ENCODE measurements at places on chromosomes 11 and 22.
A peak's percentile ranks its signal among the peaks of the same experiment; 100 is the strongest.

GRCh38 chr11:63970902-63971301, 3.5 kb upstream of the COX8A start:
- no peak for DNase-seq

DNA sequence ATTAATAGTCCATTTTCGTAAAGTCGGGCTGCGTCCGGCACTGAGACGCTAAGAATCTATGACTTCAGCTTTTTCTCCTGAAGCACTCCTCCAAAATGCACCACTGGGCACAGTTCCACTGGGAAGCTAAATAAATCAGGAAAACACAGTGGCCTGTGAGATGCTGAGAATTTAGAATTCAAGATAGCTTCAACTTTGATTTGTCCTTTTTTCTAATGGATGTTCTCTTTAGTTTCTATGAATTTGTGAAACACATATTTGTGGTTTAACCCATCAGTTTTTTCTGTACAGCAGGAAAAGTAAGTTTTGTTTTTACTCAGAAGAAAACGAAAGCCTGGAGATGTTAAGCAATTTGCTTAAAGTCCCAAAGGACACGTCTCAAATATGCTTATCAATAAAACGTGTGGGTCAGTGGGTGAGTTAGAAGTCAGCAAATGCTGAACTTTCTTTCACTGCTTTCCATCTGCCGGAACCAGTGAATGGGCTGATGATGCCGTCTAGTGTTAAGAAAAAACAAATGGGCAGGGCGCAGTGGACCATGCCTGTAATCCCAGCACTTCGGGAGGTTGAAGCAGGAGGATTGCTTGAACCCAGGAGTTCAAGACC, 40.7 kb upstream of the CLMP start:
- no peak for DNase-seq

DNA sequence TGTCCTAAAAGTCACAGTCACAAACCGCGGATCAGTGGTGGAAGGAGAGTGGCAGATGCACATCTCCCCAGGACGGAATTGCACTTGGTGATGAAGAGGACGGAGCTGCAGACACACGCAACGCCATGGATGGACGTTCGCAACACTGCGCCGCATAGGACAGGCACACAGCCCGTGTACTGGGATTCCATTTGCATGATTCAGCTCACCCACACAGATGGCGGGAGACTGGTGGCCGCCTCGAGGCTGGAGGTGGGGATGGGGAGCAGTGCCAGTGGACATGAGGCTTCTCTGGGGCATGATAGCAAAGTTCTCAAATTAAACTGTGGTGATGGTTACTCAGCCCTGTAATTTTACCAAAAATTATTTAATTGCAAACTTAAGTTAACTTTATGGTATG, 37.4 kb downstream of the DUSP8 start:
- DNase-seq, result no peak

DNA sequence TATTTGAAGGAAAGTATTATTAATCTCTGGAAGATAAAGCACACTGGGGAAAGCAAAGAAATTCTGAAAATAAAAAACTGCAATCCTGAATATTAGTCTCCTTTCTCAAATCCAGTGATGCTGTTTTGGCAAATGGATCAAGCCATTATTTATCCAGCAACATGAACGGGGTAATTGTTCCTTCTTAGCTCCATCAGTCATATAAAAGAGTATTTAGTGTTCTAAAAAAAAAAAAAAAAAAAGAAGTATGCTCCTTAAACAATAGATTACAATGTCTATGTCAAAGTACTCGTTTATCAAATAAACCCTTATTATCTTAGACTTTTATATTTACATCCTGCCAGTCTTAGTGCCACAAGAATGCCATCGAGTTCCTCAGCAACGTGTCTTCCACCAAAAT, 1.3 kb downstream of the RDX start:
- DNase-seq, result no peak

DNA sequence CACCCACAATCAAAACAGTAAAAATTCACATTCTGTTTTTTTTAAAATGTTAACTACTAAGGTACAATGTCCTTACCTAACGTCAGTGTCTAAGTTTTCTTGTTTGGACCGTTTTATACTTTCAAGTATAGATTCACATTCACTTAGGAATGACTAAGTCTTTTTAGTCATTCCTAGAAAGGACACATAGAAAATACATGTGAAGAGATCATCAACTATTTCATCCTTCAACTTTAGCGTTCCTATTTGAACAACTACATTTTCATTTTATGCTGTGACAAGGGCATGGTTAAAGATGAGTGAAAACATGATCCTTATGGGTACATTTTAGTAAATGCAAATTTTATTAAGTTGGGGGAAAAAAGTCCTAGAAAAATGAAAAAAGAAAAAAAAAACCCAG, 62.8 kb downstream of the DDX10 start:
- no peak for DNase-seq

- DNase-seq, result no peak
Measured at GRCh38 chr11:46249938-46250744, 27.3 kb upstream of the CREB3L1 start.

DNA sequence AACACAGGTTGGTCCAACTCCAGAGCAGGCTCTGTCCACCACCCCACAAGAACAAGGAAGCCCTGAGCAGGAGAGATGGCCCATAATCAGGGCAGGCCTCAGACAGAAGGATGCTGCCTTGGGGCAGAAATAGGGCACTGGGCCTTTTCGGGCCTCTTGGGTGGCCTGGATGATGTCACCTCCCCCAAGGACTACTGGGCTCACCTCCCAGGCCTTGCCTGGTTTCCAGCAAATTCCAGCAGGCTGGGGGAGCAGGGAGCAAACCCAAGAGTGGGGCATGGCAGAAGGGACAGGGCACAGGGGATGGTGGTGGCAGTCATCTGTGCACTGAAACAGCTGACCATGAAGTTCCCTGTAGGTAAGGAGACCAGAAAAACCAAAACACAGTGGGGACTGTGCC, 5.3 kb upstream of the NAA40 start:
- no peak for DNase-seq

DNA sequence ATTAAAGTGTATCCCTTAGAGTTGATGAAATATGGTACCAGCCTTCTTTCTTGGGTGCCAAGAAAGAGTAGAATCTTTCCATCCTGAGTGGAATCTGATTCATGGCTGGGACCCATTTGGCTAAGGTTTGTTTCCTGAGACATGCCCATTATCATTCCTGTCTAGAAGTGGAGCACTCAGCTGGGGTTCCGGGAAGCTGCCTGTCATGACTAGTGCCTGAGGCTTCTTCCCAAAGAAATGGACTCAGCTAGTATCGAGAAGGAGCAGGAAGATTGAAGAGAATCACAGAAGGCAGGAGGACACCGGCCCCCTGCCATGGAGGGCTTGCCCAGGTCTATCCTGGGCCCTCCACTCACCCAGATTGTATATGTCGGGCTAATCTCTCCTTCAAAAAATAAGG, 57.6 kb downstream of the KREMEN1 start:
- no peak for DNase-seq

- DNase-seq, result no peak
Measured at GRCh38 chr11:132202621-132203020, 832.2 kb downstream of the NTM start.

GRCh38 chr22:47168900-47169800, 406.7 kb downstream of the TBC1D22A start:
- DNase-seq, result no peak

DNA sequence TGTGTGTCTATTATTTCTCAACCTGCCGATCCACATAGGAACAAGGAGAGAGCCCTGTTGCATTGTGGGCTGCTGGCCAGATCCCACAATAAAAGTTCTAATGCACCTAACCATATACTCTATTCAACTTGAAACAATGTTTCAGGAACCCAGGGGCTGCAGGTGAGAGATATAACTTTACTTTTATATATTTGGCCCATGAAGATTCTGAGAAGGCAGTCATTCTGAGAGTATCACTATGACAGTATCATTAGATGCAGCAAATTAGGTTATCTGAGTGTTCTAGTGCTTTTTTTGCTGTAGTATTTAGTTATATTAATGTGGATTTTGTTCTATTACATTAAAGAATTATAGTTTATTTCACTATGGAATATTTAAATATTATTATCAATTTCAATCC, 655.1 kb upstream of the ARHGAP42 start:
- no peak for DNase-seq

GRCh38 chr11:63762654-63763495, 5.7 kb downstream of the ZFTA start:
- no peak for DNase-seq

DNA sequence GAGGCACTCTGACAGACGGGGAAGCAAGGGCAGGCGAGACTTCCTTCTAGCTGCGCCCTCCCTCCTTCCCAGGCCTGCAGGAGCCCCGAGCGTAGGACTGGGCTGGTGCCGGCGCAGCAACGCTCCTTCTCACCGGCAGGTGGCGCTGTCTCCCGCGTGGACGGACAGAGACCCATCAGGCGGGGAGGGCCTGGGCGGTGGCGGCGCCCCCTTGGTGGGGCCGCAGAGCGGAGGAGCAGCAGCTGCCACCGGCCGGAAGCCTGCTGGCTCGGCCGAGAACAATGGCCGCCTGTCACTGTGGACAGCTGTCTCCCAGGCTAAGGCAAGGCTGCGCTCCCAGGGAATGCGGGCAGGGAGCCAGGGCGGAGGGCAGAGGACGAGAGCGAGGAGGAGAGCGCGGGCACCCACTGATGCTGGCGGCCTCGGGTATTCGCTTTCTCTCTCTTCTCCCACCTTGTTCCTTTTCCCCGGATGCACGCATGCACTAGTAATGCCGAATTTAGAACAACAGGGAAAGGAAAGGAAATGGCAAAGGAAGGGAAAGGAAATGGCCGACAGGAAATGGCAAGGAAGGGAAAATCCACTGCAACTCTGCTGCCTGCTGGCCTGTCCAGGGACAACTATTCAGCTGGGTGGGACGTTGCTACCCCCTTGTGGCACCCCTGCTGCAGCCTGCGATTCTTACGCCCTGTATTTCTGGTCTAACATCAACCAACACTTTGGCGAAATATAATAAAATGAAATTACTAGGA, 14.4 kb downstream of the PPM1F start:
- DNase-seq, result no peak

GRCh38 chr11:82823647-82824619, 76.3 kb downstream of the PRCP start:
- DNase-seq, result no peak

DNA sequence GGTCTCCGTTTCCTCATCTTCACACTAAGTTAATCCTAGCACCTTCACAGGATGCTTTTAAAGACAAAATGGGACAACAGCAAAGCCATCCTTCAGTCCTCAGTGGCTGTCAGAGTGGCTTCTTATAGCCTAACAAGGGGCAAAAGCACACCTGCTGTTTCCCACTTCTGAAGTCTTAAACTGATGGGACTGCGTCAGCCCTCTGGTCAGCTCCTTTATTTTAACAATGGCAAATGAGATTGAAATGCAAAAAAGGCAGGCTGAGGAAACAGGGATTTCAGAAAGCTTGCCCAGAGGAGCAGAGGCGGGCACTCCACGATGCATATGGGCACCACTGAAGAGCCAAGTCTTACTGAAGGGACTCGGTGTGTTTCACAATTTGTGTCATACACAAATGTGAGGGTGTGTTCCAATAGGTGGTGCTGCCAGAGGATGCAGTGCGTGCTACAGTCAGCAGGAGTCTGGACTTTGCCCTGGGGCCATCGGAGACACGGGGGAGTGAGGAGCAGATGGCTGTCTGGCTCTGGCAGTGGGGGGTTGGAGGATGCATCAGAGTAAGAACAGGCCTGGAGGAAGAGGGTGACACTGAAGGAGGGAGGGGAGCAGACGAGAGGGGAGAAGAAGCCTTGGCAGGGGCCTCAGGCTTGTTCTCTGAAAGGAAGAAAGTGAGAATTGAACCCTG, 47.3 kb downstream of the TENM4 start:
- DNase-seq, result no peak

- no peak for DNase-seq
Measured at GRCh38 chr11:10058356-10058755, 235.7 kb downstream of the SBF2 start.

DNA sequence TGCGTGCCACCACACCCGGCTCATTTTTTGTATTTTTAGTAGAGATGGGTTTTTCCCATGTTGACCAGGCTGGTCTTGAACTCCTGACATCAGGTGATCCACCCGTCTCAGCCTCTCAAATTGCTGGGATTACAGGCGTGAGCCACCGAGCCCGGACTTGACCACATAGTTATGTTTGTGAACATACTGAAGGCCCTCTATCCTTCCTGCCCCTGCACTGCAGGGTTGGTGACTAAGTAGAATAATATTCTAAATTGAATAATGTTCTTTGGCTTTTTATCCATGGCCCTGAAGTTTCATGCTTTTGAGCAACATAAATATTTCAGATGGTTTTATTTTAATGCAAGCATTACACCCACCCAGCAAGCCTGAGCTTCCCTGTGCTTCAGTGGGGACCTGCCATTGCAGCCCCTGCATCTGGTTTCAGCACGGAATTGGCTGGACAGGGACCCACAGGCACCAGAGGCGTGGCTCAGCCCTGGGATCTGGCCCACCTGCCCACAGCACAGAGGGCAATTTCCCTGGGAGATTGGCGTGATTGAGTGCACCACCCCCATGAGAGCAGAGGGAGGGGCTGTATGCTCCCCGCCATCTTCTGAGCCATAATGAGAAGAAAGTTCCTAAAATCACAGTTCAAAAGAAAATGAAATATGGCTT, 460.5 kb downstream of the BRD1 start:
- DNase-seq, result no peak

- no peak for DNase-seq
Measured at GRCh38 chr11:133934096-133934495, 22.7 kb downstream of the IGSF9B start.

DNA sequence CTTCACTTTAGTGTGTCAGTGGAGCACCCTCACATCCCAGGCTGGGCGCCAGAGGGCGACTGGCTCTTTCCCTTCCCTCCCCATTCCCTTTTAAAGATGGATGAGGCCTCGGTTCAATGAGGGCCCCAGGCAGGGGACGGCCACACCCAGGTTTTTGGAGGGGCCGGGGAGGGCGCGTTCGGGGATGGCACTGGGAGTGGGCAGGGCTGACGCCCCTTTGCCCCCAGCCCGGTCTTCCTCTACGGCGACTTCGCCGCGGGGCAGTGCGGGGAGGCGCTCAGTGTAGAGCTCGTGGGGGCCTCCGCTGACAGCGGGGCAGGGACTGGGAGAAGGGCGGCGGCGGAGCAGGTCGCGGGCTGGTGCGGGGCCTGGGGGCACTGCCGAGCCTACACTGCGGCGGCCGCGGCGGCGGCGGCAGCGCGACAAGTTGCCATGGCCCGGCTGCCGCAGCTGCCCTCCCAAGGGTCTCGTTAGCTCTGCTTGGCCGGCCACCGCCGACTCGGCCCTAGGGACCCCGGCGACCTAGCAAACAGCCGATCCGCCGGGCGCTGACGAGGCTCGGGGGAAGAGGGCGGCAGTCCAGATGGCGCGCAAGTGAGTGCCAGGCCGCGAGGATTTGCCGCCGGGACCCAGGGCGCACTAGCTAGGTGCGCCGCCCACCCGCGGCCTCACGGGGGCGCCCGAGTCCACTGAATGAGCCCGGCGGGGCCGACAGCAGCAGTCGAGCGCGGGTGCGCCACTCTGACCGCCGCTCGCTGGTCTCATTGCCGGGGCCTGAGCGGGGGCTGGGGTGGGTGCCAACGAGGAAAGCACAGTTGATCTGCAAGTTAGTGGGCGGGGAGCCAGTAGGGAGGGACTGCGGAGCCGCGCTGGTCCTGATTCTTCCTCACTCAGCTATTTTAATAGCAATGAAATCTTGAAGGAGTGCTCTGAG, 92.7 kb downstream of the RRM1 start:
- peak; percentile 4 for DNase-seq

- no peak for DNase-seq
Measured at GRCh38 chr11:83744620-83745192, 458.5 kb upstream of the CCDC90B start.

Data from NCI-H2081 treated with DMSO at 0.1 percent for 48 hours (cell line).